ENCODE measurements at places on chromosomes 12 and 14. TPM values are rescaled to one million over a fixed set of nuclear protein-coding genes. Genes with fewer than 3 reads are reported as not detected.

The AQP2 gene
- not detected for total RNA-seq

The TAS2R43 gene
- total RNA-seq: 0.38 TPM

The GPRC5D gene
- total RNA-seq: not detected

The CSRP2 gene
- 74.7 TPM for total RNA-seq

The PIK3C2G gene
- not detected for total RNA-seq

DNA sequence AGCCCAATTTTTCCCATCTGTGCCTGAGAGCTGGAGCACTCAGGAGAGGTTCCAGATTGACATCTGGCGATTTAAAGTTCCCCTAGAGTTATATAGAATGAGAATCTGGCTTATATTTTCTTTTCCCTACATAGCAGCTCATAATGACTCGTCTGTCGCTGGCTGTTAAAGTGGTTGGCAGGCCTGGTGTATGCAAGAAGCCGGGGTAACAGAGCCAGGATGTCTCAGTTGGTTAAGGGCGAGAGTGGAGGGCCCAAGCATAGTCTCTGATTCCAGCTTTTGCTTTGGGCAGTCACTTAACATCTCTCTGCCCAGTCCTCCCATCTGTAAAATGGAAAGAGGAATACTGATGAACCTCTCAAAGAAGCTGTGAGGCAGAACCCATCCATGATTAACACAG, 751.6 kb downstream of the NOVA1 start:
- no peaks in the 10 kb centered on the region for H3K27me3 ChIP-seq
- no peaks in the 10 kb centered on the region for H3K36me3 ChIP-seq
- no peak overlapping the region for H3K27ac ChIP-seq
- DNase-seq: no peak
- no peak overlapping the region for H3K4me3 ChIP-seq

DNA sequence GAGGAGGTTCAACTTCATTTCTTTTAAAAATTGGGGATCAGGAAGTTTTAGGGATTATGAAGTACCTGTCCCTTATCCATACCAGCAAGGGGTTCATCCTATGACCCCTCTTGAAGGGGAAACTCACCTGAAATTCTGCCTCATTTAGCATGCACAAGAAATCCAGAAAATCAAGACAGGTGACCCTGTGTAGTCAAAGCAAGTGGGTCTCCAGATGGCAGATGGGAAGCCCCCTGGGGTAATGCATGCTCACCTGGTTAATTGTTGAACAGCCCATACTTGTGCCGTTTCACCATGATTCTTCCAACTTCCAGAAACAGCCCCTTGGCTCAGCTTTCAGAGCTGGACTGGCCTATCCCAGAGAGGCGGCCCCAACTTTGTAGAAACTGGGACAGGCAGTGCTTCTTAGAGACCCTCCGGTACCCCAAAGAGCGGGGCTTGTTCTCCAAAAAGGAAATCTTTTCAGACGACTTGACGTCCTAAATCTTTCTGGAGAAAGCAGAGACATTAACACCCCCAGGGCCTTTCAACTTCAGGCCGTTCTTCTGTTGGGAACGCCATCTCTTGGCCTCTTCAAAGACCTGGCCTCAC, 66.3 kb upstream of the ESRRB start:
- peaks cover 70% of the 10 kb centered on the region for H3K27me3 ChIP-seq
- no peaks in the 10 kb centered on the region for H3K36me3 ChIP-seq
- peaks cover 13% of the 10 kb centered on the region for H3K4me1 ChIP-seq
- no peak for DNase-seq

DNA sequence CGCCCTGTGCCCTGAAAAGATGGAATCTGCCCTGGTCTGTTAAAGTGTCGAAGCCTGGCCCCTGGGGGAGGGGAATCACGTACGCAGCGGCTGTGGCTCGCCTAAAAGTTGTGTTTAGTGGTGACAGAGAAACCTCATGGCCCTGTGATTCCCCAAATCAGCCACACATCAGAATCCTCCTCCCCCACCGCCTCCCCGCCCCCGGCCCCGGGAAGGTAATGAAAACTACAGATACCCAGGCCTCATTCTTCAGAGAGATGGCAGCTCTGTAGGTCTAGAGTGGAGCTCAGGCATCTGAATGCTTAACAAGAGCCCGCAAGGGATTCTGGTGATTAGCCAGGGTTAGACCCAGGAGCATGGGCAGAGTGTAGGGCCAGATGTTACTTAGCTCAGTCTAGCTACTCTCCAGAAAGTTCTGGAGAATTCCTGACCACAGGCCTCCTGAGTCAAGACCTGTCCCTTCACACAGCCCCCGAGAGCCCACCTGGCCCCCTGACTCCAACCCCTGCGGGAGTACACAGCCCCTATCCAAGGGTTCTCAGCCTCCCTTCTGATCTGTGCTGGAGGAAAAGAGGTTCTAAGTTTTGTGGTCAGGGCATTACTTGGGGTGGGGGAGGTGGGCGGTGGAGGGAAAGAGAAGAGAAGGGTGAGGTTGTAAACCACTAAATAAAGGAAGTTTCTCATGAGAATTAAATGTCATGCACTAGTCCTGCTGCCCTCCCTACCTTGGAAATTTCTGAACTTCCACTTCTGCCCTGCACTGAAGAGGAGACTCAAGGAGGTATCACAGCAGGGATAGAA, 114.8 kb downstream of the PLXNC1 start:
- H3K36me3 ChIP-seq: no peaks in the 10 kb centered on the region
- no peak overlapping the region for H3K27ac ChIP-seq
- DNase-seq: peak; percentile 61
- no peaks in the 10 kb centered on the region for H3K4me1 ChIP-seq

- no peak for DNase-seq
- peaks cover 9% of the 10 kb centered on the region for H3K4me1 ChIP-seq
- no peak overlapping the region for H3K27ac ChIP-seq
- H3K4me3 ChIP-seq: no peak overlapping the region
These were observed 55.4 kb downstream of the GRIP1 start for GRCh38 chr12:66623455-66623854.

- peak overlapping the region; percentile 96 for H3K4me3 ChIP-seq
- peaks cover 61% of the 10 kb centered on the region for H3K36me3 ChIP-seq
- H3K27me3 ChIP-seq: no peaks in the 10 kb centered on the region
- H3K4me1 ChIP-seq: no peaks in the 10 kb centered on the region
- no peak overlapping the region for H3K27ac ChIP-seq
- DNase-seq: no peak
These were observed 2.2 kb downstream of the NUDT4 start for GRCh38 chr12:93379981-93380361.

DNA sequence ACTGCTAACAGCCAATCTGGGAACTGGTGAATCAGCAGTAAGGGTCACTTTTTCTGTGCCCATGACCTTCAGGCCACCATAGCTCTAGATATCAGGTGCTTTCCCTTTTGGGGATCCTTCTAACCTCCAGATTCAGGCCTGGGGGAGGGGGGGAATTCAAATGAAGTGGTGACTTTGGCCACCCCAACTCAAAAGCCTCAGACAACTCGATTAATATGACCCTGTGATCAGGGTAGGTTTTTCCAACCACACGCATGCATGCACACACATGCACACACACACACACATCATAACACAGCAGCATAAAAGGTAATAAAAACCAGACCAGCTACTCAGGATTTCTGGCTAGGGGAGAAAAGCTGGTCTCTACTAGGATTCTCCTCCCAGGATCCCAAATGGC, 5.3 kb downstream of the TBX3 start:
- H3K4me1 ChIP-seq: peaks cover 13% of the 10 kb centered on the region
- no peak overlapping the region for H3K27ac ChIP-seq
- peaks cover 100% of the 10 kb centered on the region for H3K27me3 ChIP-seq
- peaks cover 49% of the 10 kb centered on the region for H3K36me3 ChIP-seq

DNA sequence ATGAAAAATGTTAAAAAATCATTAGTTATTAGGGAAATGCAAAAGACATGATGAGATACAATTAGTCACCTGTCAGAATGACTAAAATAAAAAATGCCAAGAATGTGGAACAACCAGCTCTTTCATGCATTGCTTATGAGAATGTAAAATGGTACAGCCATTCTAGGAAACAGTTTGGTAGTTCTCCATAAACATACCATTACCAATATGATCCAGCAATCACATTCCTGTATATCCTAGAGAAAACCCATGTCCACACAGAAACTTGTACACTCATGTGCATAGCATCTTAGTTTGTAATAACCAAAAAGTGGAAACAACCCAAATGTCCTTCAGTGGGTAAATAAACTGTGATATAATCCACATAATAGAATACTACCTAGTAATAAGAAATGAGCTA, 245.7 kb downstream of the FUT8 start:
- H3K4me1 ChIP-seq: peaks cover 11% of the 10 kb centered on the region
- no peak overlapping the region for H3K27ac ChIP-seq
- H3K36me3 ChIP-seq: peaks cover 3% of the 10 kb centered on the region
- no peak for DNase-seq
- no peak overlapping the region for H3K4me3 ChIP-seq

- H3K4me3 ChIP-seq: no peak overlapping the region
- no peaks in the 10 kb centered on the region for H3K4me1 ChIP-seq
- H3K36me3 ChIP-seq: peaks cover 48% of the 10 kb centered on the region
- H3K27ac ChIP-seq: no peak overlapping the region
These were observed 66.2 kb upstream of the GPR68 start for GRCh38 chr14:91310606-91311283.

DNA sequence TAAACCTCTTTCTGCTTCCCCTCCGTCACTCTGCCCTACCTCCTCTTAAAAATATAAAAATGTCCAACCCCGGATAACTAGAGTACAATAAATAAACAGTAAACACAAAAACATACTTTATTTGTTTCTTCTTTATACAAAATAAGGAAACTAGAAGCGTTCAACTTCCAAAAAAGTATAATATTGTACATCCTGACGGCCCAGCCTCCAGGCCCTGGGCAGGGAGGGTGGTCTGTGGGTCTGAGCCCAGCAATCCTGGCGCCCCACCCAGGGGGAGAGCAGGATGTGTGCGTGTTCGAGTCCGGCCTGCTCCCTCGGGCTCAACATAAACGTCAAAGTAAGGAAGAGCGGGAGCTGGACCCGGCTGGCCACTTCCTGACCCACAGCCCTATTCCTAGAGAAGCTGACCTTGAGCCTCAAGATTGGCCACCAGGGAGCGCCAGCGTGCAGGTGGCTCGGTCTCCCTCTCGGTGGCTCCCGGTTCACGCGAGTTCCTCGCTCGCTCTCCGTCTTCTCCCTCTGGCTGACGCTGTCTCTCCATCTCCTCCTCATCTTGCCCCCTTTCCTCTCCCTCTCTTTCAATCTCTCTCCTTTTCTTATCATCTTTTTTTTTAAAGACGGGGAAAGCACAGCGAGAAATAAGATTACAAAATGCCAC, 9.4 kb downstream of the LHX5 start:
- no peak overlapping the region for H3K4me3 ChIP-seq
- peak; percentile 98 for DNase-seq
- peaks cover 96% of the 10 kb centered on the region for H3K27me3 ChIP-seq
- no peaks in the 10 kb centered on the region for H3K36me3 ChIP-seq

DNA sequence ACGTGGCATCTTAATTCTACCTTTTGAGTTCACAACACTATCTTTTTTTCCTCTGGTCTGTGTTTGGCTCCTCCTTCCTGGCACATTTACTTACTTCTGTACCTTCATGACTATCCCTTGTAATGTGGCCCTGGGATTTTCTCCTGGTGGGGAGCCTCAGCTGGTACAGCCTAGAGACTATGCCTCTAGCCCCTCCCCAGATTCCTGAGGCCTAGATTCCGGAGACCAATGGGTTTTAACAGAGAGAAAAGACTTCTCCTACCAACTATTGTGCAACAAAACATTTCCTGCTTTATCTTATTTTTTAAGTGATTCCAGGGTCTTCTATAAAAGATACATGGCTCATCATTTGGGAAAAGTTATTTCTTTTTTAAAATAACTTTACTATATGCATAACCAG, 216.2 kb upstream of the KRR1 start:
- no peak overlapping the region for H3K27ac ChIP-seq
- H3K36me3 ChIP-seq: no peaks in the 10 kb centered on the region
- peak; percentile 82 for DNase-seq
- no peaks in the 10 kb centered on the region for H3K27me3 ChIP-seq

DNA sequence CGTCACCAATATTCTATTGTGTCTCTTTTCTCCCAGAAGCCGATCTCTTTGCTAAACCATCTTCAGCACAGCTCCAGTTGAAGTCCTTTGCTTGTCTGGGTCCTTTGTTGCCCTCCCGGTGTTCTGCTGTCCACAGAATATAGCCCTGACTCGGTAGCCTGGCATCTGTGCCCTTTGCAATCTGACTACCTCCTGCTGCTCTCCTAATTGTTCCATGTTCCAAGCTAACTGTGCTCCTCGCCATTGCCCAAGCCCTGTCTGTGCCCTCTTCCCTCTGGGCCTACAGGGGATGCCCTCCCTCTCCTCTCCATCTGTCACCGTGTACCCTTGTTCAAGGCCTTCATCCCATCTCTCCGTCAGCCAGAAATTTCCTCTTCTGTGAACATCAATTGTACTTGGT, 306.3 kb downstream of the APAF1 start:
- no peak overlapping the region for H3K4me3 ChIP-seq
- DNase-seq: no peak
- H3K27me3 ChIP-seq: no peaks in the 10 kb centered on the region
- no peaks in the 10 kb centered on the region for H3K36me3 ChIP-seq

DNA sequence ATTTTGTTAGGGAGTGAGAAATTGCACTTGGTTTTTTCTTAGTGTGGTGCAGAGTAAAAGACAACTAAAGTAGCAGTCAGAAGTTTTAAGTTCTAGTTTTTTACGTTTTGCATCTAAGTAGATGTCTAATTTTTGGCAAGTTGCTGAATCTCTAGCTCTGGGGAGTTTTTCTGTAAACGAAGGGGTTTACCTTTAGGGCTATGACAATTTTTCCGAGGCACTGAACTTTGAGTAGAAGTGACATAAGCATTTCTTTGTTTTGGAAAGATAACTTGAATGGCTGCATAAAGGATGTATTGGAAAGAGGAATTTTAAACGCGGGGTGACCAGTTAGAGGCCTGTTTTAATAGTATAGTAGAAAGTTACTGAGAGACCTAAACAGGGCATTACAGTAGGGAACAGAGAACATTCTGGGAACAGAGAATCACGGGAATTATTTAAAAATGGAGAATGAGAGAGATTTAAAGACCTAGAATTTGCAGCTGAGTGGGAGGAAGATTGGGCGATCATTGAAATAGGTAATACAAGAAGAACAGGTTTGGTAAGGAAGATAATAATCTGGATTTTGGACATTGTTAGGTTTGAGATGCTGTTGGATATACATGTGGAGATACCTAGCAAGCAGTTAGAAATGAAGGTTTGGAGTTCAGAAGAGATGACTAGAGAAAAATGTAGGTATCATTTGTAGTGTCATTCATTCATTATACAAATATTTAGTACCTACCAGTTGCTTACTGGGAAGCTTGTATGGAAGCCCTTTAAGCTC, 1.2 kb downstream of the ZNF410 start:
- peaks cover 14% of the 10 kb centered on the region for H3K36me3 ChIP-seq
- no peak for DNase-seq
- no peaks in the 10 kb centered on the region for H3K27me3 ChIP-seq
- peak overlapping the region; percentile 99 for H3K4me3 ChIP-seq
- no peaks in the 10 kb centered on the region for H3K4me1 ChIP-seq

- no peaks in the 10 kb centered on the region for H3K27me3 ChIP-seq
- H3K36me3 ChIP-seq: no peaks in the 10 kb centered on the region
- no peaks in the 10 kb centered on the region for H3K4me1 ChIP-seq
- H3K4me3 ChIP-seq: no peak overlapping the region
These were observed 107.2 kb downstream of the DUSP6 start for GRCh38 chr12:89245090-89245489.
